Naive thymus-derived CD4-positive, alpha-beta T cell (primary cell): ENCODE measurements at places on chromosomes 2 and 18.

GRCh38 chr18:46264255-46264654 lies 160.1 kb downstream of the HAUS1 start:
- no peak for DNase-seq

DNA sequence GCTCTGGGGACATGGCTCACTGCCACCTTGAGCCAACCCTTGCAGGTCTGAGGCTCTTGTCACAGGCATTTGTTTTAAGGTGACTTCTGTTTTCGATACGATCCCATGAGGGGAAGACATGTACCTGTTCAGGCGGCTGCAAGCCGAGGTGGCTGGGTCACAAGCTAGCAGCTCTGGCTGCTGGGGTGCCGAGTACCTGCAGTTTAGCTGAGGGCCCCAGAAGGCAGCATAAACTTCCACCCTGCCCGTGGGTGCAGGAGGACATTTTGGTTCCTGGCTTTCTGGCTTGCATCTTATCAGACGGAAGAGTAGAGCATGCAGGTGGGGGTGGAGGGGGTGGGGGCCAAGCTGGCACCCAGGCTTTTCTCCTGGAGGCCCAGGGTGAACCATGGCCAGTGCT lies 28.4 kb downstream of the COA5 start:
- DNase-seq, result no peak

GRCh38 chr18:74233933-74234325 lies 57.8 kb downstream of the CYB5A start:
- DNase-seq, result no peak

GRCh38 chr2:70956141-70956540 lies 20.4 kb downstream of the ATP6V1B1 start:
- no peak for DNase-seq

DNA sequence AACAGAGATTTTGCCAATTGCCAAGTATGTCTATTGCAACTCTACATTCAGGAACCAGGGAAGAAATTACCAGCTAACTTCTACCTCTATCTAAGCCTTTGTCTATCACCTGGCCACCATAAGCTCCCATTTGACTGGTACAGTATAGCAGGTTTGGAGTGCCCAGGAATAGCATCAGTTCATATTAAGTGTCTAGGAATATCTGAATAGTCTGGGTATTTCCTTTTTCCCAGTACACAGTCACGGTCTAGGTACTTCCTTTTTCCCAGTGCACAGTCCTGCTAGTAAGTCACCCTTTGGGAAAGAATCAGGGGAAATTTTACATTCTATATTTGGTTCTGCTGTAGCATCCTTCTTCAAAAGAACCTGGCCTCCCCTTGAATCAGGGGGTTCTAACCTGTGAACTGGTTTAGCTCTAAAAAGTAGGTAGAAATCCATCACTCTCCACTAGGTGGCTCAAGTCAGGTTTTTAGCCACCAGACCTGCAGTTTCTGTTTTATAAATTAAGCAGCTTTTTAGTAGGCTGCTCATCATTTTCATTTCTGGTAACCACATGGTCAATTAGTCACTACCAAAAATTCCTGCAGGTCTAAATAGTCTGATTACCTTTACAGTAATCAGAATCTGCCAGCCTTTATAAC lies 49.3 kb upstream of the DNAJC10 start:
- no peak for DNase-seq

GRCh38 chr2:219025637-219026585 lies 15.4 kb downstream of the CFAP65 start:
- no peak for DNase-seq

DNA sequence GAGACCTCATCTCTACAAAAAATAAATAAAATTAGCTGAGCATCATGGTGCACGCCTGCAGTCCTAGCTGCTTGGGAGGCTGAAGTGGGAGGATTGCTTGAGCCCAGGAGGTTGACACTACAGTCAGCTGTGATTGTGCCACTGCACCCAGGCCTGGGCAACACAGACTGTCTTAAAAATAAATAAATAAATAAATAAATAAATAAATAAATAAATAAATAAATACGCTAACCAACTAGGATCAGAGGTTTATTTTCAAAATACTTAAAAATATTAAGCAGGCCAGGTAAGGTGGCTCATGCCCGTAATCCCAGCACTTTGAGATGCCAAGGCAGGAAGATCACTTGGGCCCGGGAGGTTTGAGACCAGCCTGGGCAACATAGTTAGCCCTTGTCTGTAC lies 63.6 kb downstream of the KCNG3 start:
- DNase-seq, result no peak

- no peak for DNase-seq
These were observed 33.5 kb downstream of the CUL3 start for GRCh38 chr2:224551693-224552092.

GRCh38 chr2:124269348-124269747 lies 244.3 kb downstream of the CNTNAP5 start:
- DNase-seq, result no peak
